Immature natural killer cell (primary cell): ENCODE measurements at places on chromosomes 5 and 9. TPM values are rescaled to one million over a fixed set of nuclear protein-coding genes. Genes with fewer than 3 reads are reported as not detected.

DNA sequence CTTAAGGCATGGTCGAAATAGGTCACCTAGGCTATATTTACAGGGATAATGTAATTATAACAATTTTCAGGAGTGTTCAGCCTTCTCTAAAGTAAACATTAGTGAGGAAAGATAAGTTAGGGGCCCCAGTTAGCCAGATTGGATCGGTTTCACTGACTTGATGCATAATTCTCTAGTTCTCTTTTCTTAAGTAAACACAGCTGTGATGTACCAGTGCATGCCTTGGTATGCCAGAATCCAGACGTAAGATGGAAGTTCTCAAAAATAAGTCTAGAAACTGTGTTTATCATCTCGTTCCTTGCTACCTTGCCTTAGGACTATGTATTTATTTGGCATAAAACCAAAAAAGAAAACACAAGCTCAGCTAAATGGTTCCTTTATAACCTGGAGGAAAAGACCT lies 442.2 kb upstream of the CLINT1 start:
- DNase-seq = no peak
- no peaks in the 10 kb centered on the region for H3K4me1 ChIP-seq
- no peaks in the 10 kb centered on the region for H3K27me3 ChIP-seq
- no peak overlapping the region for H3K27ac ChIP-seq
- no peaks in the 10 kb centered on the region for H3K36me3 ChIP-seq

DNA sequence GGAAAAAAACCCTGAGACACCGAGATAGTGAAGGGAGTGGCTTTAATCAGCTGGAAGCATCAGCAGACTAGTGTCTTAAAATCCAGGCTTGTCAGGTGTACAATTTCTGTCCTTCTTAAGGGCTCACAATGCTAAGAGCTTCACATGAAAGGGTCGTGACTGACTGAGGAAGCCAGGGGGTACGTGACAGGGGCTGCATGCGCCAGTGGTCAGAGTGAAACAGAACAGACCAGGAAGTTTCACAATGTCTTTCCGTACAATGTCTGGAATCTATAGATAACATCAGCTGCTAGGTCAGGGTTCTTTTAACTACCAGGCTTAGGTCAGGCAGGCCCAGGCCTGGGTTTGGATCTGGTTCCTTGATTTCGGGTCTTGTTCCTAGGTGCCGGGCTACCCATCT lies 253.0 kb downstream of the CDH10 start:
- H3K4me1 ChIP-seq = no peaks in the 10 kb centered on the region
- H3K4me3 ChIP-seq = no peak overlapping the region
- H3K36me3 ChIP-seq = no peaks in the 10 kb centered on the region
- no peaks in the 10 kb centered on the region for H3K27me3 ChIP-seq

GRCh38 chr5:72179028-72179815 lies 71.9 kb downstream of the MAP1B start:
- no peak for DNase-seq
- peaks cover 8% of the 10 kb centered on the region for H3K27me3 ChIP-seq
- no peak overlapping the region for H3K27ac ChIP-seq
- no peaks in the 10 kb centered on the region for H3K4me1 ChIP-seq
- no peak overlapping the region for H3K4me3 ChIP-seq

GRCh38 chr9:131469356-131469755 lies 33.4 kb upstream of the POMT1 start:
- no peak overlapping the region for H3K27ac ChIP-seq
- H3K4me3 ChIP-seq = no peak overlapping the region
- no peak for DNase-seq
- peaks cover 7% of the 10 kb centered on the region for H3K4me1 ChIP-seq
- H3K27me3 ChIP-seq = no peaks in the 10 kb centered on the region

DNA sequence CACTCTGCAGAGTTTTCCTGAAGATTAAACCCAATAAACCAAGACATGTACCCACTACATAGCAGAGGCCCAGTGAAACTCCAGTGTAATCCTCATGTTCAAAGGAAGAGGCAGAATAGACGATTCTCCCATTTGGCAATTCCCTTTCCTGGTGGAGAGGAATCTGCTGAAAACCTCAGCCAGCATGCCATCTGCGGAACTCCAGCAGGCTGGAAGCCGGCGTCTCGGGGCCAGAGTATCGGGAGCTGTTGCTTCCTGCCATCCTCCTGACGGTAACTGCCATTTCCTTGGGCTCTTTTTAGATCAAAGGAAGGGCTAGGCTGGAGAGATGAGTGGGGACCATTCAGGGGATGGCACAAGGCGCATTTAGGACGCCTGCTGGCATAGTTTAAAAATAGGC lies 20.5 kb downstream of the NEURL1B start:
- peaks cover 2% of the 10 kb centered on the region for H3K36me3 ChIP-seq
- no peaks in the 10 kb centered on the region for H3K27me3 ChIP-seq
- no peak overlapping the region for H3K27ac ChIP-seq
- no peaks in the 10 kb centered on the region for H3K4me1 ChIP-seq
- DNase-seq = no peak

GRCh38 chr5:39426746-39427105 lies 1.9 kb upstream of the DAB2 start:
- peaks cover 39% of the 10 kb centered on the region for H3K4me1 ChIP-seq
- H3K36me3 ChIP-seq = no peaks in the 10 kb centered on the region
- no peak overlapping the region for H3K27ac ChIP-seq
- H3K4me3 ChIP-seq = no peak overlapping the region

DNA sequence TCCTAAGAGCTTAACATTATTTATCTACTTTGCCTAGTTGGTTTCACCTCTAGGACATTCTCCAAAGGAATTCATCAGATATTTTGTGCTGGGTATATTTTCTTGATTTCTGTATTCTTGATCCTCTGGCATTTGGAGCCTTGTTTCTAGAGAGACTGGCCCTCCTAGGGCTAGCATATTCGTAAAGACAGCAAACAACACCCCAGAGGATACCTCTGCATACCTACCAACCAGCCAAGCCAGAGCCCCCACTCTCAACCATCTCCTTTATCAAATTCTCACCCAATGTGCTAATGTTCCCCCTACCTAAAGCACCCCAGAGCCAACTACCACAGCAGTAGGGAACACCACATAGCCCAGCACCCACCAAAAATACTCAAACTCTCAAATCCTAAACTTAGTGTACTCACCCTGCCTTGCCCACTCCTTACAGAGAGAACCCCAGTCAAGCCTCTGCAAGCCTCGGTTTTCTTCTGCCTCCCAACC lies 149.5 kb downstream of the SEMA5A start:
- no peaks in the 10 kb centered on the region for H3K4me1 ChIP-seq
- no peak overlapping the region for H3K4me3 ChIP-seq
- H3K27ac ChIP-seq = no peak overlapping the region
- H3K36me3 ChIP-seq = no peaks in the 10 kb centered on the region
- peaks cover 3% of the 10 kb centered on the region for H3K27me3 ChIP-seq

GRCh38 chr9:4678679-4679267 lies 596 bp upstream of the CDC37L1 start:
- no peak overlapping the region for H3K27ac ChIP-seq
- no peak for DNase-seq
- no peaks in the 10 kb centered on the region for H3K27me3 ChIP-seq
- H3K4me1 ChIP-seq = peaks cover 7% of the 10 kb centered on the region

Gene GALNT12
- 1.7 TPM for polyA plus RNA-seq

Gene SPATA31E1
- not detected for polyA plus RNA-seq

Gene NPR3
- polyA plus RNA-seq = not detected

Gene FGF1
- polyA plus RNA-seq = not detected

Gene PCDHA11
- polyA plus RNA-seq = not detected
